ENCODE measurements at places on chromosomes 11 and 22. TPM values are rescaled to one million over a fixed set of nuclear protein-coding genes. Genes with fewer than 3 reads are reported as not detected.
A peak's percentile ranks its signal among the peaks of the same experiment; 100 is the strongest.

GRCh38 chr11:32779136-32779535, 15.3 kb downstream of the CCDC73 start:
- DNase-seq = no peak

DNA sequence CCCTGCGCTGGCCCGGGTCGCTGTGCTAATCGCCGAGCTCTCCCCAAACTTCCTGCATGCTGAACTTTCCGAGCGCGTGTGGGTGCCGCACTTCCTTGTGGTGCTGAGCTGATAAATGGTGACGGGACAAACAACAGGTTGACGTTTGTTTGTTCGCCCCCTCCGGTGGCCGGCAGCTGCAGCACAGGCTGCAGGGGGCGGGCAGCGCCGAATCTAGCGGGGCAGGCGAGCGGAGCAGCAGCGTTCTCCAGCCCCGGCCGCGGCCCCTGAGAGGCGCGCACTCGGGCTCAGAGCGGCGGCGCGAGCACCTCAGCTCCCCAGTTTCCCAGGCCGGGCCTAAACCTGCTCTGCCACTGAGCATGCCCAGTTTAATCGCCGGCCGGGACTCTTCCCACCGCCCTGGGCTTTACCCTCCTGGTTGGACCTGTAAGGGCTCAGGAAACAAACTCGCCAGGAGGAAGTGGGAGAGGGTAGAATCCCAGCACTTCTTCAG, at the start of gene PDGFD:
PDGFD (minus strand) TSS at position 120 of the 493 bp plus-strand sequence.
- peak; percentile 73 for DNase-seq

GRCh38 chr11:103942646-103943045, 93.8 kb upstream of the DDI1 start:
- DNase-seq = no peak

MYOD1 gene
- not detected for polyA plus RNA-seq

DNA sequence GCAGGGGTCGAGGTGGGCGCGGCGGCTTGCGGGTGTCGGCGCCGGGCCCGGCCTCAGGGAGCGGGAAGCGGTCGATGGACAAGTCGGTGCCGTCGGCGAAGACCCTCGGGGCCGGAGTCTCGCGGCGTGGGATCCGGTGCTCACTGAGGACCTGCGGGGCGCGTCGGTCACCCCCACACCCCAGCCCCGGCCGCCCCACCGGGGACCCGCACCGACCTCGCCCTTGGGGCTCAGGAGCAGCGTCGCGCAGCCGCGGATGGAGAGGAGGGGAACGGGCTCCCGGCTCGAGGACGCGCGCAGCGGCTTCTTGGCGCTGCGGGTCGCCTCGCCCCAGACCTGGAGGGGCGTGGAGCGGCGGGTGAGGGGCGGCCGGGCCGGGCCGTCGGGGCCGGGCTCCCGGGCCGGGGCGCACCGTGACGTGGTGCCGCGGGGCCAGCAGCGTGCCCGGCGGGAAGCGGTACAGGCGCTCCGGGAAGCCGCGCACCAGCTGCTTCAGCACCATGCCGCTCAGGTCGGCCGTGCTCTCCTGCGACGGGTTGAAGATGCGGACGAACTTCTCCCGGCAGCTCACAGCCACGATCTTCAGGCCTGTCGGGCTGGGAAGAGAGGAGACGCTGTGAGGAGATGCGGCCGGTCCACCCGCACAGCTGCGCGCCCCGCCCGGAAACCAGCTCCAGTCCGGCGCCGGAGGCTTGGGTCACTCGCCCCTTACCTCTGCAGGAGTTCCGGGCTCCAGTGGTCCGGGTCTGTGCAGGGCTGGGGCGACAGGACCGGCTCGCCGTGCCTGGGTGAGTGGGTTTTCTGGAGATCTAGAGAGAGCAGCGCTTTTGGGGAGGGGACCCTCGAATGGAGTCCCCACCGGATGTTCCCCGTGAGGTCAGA, 4.5 kb downstream of the LMNTD2 start:
- DNase-seq = no peak

GRCh38 chr22:44570476-44571445, 72.7 kb upstream of the RTL6 start:
- DNase-seq = no peak

DNA sequence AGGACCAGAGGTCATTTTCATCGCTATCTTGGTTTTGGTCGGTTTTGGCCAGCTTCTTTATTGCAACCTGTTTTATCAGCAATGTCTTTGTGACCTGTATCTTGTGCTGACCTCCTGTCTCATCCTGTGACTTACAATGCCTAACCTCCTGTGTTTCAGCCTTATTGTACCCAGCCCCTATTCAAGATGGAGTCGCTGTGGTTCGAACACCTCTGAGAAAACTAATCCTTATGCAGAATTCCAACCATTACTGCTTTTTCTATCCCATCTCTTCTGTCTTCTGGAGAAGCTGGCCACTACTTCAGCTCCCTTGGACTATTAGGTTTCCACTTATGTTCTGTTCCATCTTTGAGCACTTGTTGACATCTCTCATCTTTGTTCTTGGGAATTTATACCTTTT, 62.6 kb downstream of the METTL15 start:
- DNase-seq = no peak

DNA sequence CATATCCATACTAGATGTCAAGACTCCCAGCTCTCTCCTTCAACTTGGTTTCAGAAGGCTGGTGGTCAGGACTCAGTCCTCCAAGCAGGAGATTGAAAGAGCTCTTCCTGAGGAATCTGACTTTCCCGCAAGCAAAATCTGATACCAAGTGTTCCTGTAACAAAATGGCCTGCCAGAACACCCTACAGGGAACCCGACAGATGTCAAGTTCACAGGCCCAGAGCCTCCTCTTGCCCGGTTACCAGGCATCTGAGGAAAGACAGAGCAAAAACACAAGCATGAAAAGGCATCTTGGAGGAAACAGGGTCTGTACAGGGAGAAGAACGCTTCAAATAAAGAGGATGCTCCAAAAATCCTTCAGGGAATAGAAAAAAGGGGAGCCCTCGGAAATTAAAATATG, 8.7 kb upstream of the KCNJ5 start:
- DNase-seq = no peak

- no peak for DNase-seq
These were observed 50.2 kb downstream of the AP2A2 start for GRCh38 chr11:975827-976226.

GRCh38 chr22:19807161-19807913, 46.8 kb downstream of the TBX1 start:
- DNase-seq = peak; percentile 42

- no peak for DNase-seq
These were observed 766 bp downstream of the IZUMO1R start for GRCh38 chr11:94305146-94305545.

- DNase-seq = no peak
These were observed 95.0 kb downstream of the PDHX start for GRCh38 chr11:35011389-35011788.

DNA sequence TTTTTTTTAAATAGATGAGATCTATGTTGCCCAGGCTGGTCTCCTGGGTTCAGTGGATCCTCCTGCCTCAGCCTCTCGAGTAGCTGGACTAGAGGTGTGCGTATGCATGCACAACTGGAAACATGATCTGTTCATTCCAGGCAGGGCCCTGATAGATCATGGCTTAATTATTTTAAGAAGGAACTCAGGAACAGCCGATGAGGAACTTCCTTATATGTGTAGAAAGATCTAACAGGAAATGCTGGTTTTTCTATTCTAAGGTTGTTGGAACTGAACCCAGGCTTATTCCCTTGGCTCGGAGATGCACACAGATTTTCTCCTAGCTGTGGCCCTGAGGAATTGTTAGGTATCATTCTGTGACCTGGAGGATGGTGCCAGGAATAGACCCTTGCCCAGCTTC, 32.4 kb downstream of the SPECC1L start:
- DNase-seq = no peak

OR4B1 gene
- not detected for polyA plus RNA-seq

DNA sequence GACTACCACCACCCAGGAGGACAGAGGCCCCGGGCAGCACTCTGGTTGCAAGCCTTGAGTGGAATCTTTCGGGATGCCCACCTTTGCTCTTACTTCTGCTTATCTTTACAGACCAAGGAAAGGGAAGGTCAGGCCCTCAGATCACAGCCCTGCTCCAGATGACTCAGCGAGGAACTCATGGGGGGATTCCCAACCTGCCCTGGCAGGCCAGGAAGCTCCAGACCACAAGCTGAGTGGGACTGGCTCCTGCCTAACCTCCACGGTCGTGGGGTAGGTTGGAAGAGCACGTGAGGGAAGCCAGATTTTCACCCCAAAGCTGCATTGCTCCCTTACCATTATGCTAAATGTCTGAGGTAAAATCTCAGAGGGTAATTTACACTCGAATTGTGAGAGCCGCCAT, 11.8 kb downstream of the TBC1D10A start:
- no peak for DNase-seq

- DNase-seq = no peak
These were observed 5.5 kb upstream of the SLC37A2 start for GRCh38 chr11:125057693-125058016.

OR51B4 gene
- polyA plus RNA-seq = not detected

DNA sequence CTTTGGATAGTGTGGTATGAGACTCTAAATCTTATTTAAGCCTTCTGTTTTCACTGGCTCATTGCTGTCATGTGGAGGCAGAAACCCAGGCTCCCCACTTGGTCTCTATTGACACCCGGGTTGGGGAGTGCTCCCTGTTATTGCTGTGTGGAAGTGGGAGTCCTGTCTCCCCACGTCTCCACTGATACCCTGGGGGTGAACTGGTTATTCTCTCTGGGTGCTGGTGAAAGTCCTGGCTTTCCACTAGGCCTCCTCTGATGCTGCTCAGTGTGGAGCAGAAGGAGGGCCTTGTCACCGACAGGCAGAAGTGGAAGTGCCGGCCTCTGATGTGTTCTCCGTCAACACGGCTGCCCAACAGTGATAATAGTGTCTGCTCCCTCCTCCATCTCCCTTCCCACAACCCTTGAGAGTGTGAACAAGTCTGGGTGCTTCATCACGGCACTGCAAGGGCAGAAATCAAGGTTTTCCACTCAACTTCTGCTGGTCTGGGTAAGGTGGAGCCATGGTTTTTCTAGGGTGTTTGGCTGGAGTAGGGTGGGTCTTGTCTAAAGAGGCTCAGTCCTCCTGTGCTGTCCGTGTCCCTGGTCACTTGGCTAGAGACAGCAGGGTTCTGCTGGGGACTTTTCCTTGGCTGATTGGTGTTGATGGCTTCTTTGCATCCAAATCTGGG, 240.7 kb upstream of the B3GAT1 start:
- DNase-seq = no peak

GRCh38 chr11:128022007-128022368, 565.4 kb downstream of the ETS1 start:
- no peak for DNase-seq

POU2AF2 gene
- polyA plus RNA-seq = not detected

GRCh38 chr11:61639816-61640443, 40.3 kb upstream of the DAGLA start:
- DNase-seq = no peak

DNA sequence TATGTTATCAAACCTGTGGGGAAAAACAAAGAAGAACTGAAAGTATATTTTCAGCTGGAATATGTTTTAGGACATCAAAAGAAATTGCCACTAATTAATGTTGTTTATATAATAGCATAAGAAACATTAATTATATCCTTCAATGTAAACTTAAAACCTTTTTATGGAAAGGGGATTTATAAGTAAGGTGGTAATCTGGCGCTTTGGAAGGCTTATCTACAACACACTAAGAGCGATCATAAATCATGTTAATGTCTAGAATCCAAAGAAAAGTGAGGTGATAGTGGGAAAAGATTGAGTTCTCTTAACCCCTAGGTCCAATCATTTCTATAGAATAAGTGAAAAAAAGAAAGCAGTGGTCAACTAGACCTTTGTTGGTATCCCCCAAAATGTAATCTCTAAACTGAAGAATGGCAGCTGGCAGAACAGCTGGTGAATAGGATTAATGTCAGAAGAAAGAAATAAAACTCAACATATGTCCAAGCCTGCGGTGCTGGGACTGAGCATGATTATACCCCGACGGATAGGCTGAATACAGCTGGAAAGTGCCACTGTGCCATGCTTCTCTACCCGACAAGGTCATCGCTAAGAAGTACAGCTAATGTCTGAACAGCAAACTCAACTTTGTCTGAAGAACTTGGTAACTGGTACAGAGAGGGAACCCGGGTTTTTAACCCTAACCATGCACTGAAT, 64.0 kb downstream of the SOX6 start:
- DNase-seq = no peak

GRM5 gene
- 0.01 TPM for polyA plus RNA-seq

MYBPC3 gene
- polyA plus RNA-seq = 425 TPM

DNA sequence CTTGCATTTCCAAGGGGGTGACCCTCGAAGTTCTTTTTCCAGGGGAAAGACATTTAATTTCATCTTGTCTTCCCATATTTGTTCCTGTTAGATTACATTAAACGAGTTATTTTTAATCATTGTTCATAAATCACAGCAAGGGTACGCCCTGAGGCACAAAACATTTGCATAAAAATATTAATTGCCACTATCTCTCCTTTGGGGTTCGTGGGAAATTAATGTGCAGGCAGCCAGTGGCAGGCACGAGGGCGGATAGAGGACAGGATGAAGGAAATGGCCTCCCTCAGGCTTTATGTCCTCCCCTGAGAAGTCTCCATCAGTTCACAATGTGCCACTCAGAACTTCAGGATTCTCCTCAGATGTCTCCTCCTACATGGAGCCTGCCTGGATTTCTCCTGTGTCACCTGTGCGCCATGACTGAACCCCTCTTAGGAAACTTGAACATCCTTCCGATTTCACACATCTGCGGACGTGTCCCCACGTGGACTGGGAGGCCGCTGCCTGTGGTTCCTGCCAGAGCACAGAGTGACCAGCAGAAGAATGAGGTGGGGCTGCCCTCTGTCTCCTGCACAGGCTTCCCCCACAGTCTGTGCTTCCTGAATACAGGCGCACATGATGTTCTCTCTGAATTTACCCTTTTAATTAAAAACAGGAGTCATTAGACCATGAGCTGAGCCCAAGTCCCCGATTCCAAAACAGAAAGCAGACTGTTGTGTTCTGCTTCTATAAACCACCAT, 1085.9 kb downstream of the TBC1D22A start:
- DNase-seq = no peak

DNA sequence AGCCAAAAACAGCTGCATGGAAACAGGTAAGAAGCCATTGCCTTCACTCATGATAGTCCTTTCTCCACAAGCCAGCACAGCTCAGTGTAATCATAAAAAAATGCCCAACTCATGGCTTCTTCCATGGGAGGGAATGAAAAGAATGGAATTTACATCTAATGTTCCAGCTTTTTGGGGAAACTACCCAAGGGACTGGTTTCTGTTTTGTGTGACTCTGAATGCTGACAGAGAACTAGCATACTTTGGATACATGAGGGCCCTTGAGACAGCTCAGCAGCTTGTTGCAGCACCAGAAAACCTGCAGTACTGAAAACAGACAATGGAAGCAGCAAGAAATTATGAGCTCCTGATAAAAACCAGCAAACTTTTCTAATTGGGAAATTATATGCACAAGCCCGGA, 24.2 kb upstream of the HORMAD2 start:
- DNase-seq = no peak

DNA sequence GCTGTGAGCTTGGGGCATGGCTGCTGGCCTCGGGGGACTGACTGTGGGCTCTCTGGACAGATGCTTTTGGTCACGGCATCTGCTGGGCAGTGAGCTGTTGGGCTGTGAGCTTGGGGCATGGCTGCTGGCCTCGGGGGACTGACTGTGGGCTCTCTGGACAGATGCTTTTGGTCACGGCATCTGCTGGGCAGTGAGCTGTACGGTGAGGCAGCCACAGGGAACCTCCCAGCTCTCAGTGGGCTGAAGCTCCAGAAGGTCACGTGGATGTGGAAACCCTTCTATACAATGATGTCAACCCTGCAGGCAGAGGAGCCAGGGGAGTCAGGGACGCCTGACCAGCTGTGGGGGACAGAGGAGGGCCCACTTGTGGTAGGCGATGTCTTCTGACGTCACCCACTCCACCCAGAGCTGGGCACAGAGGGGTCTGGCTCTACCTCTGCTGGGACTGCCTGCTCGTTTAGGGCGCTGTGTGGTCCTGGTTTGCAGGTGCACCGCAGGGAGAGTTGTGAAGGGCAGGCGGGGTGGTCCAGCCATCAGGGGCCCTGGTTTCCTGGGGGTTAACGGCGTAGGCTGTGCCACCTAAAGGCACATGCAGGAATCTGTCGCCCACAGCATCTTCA, 1331.3 kb downstream of the BRD1 start:
- no peak for DNase-seq
